ENCODE measurements at places on chromosomes 2 and 18.

DNA sequence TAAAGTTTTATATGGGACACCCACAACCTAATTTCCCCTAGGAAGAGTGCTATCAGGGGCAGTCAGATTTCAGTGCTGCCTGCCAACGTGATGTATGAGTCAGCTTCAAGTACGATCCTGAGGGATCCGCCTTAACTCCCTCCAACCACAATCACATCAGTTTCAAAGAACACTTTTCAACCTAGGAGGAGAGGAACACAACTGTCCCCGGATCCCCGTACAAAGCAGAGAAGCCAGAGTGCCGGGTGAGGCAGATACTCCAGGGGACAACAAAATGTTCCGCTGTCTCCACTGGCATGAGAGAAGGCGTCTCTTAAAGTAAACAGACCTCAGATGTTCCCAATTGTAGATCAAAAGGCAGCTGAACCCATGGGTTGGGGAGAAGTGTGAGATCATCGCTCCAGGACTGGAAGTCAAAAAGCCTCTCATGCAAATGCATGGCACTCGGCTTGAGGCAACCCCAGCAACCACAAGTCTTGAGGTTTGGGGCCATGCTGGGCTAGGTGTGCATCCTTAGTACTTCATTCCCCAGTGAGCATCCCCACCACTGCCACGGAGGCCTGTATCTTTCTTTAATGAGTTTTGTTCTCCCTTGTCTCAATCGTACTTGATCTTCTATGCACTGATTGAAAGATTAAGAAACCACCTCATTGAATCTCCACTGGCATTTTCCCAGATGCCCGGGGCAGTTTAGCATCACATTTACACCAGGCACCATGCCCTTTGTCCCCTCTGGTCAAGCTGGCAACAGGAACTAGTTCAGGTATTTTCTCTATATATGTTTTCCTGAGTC lies 91.0 kb upstream of the CCBE1 start:
- DNase-seq = no peak

DNA sequence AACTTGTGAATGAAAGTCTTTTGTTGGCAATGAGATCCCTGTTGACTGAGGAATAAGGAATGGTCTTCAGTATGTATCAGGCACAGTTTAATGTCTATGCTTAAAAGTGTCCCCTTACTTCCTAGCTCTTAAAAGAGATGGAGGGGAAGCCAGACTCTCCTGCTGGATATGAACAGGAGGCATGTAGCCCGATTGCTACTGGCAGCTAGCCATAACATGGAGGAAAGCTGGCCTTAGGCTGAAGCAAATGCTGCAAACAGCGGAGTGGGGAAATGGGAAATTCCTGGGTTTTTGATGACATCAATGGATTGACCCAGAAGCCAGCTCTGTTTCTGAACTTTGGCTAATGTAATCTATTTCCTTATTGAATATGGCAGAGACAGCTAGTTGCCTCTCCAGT lies 266.1 kb downstream of the SLC4A3 start:
- no peak for DNase-seq

GRCh38 chr2:170930131-170930990 lies 1.3 kb downstream of the GORASP2 start:
- DNase-seq = peak; percentile 84

- no peak for DNase-seq
Measured at GRCh38 chr2:218263817-218264641, 3.2 kb downstream of the GPBAR1 start.

DNA sequence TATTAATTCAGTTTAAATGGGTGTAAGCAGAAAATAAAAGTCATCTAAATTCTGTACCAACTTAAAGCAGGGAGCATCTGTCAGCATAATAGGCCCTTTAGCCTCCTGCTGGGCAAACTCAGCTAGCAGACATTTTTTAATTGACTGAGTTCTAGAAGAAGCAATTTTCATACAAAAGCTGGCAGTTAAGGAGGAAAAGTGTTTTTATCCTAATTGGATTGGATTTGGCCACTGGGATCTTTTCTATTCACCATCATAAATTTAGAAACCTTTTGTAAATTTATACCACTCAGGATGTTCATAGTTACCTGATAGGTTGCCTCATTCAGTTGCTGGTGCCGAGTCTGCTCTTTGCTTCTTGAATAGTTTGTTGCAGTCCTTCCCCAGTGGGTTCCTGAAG lies 262.7 kb upstream of the FSIP2 start:
- no peak for DNase-seq

GRCh38 chr2:238250896-238251295 lies 11.1 kb upstream of the HES6 start:
- DNase-seq = no peak

- no peak for DNase-seq
Measured at GRCh38 chr2:196515608-196516007, 123.9 kb upstream of the CCDC150 start.

DNA sequence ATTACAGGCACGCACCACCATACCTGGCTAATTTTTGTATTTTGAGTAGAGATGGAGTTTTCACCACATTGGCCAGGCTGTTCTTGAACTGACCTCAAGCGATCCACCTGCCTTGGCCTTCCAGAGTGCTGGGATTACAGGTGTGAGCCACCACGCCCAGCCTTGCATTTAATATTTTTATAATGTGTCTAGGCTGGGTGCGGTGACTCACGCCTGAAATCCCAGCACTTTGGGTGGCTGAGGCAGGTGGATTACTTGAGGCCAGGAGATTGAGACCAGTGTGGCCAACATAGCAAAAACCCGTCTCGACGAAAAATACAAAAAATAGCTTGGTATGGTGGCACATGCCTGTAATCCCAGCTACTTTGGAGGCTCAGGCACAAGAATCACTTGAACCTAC lies 3.2 kb downstream of the RPL37A start:
- DNase-seq = no peak

DNA sequence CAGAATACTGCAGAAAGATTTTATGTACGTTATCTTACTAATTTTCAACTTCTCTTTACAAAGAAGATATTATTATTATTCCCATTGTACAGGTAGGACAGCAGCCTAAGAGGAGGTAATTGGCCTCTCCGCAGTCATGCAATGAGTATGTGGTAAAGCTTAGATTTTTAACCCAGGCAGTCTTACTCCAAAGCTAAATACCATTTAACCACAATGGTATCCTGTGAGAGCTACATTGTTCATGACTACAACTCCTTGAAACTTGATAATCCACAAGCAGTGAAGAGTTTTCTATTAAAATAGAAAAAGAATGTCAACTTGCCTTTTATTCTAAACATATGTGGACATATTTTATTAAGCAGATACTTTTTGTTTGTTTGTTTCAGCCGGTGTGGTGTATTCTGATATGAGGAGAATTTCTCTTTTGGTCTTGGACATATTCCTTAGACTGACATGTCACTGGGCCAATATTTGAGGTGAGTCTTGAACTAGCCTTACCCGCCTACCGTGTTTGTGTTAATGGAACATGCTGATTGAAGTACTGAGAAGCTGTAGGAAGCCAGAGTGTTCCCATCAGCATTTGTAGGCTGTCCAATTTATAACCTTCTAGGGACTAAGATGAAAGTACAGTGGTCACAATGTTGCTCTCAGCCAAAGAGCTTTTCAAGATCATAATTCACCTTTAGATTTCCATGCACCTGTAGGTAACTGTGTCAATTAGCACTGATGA lies 293.9 kb upstream of the DCC start:
- no peak for DNase-seq

DNA sequence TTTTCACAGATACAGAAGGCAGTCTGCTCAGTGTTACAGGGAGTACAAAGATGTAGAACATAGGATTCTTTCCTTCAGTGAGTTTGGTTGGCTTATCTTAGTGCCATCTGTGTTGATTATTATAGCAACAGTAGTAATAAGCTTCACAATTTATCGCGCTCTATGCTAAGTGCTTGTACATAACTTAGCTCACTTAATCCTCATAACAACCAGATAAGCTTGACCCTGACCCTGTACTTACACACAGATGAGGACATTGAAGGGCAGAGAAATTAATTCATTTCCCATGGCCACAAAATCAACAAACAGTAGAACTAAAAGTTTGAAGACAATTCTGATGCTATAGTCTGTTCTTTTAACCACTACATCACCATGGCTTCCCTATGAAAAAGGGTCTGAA lies 121.8 kb downstream of the SPHKAP start:
- no peak for DNase-seq

- DNase-seq = no peak
Measured at GRCh38 chr18:74163019-74163660, 14.8 kb downstream of the TIMM21 start.

- no peak for DNase-seq
Measured at GRCh38 chr2:174581491-174581890, 16.1 kb downstream of the WIPF1 start.

GRCh38 chr18:75350857-75351256 lies 76.6 kb downstream of the SMIM21 start:
- no peak for DNase-seq

GRCh38 chr2:56198936-56199335 lies 15.1 kb downstream of the CCDC85A start:
- no peak for DNase-seq

GRCh38 chr2:64987001-64987955 lies 1.9 kb upstream of the SLC1A4 start:
- no peak for DNase-seq

DNA sequence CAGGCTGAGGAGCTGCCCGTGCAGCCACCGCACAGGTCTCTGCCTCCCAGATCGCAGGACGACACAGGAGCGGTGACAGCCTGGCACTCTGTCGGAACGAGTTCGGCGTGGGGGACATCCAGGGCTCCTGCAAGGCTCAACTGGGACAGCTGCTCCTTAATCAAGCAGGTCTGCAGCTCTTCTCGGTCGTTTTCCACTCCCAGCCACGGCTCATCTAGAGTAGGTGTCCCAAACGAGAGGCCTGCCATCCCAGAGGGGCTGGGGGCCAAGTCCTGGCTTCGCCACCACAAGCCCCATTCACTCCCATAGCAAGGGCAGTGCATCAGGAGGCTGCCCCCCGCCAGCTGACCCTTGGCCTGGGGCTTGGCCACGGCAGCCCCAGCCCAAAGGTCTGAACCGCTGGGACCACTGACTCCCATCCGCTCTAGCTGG lies 22.5 kb downstream of the PASK start:
- DNase-seq = no peak

DNA sequence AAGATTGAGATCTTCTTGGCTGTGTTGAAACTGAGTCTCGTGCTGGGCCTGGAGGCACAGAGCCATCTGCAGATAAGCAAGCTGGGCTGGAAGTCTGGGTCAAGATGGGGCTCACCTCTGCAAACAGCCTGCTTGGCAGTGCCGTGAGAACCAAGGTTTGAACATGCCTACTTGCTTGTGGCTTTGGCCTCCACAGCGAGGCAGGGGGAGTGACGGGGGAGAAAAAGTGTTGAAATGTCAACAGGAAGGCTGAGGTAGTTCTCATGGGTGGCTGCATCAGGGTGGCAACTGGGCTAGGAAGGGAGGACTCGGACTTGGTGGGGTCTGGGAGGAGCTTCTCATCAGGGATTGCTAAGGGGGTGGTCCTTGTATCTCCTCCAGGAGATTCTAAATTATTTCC lies 99.7 kb downstream of the THNSL2 start:
- DNase-seq = no peak

Data from OCI-LY7 (cell line).